CD4-positive, alpha-beta T cell treated with Interleukin-6 at 100 ng/mL for 8 hours (primary cell): ENCODE measurements at places on chromosomes 3 and 15.

GRCh38 chr3:76403556-76403955 is 618.2 kb upstream of the ZNF717 start:
- DNase-seq: no peak

DNA sequence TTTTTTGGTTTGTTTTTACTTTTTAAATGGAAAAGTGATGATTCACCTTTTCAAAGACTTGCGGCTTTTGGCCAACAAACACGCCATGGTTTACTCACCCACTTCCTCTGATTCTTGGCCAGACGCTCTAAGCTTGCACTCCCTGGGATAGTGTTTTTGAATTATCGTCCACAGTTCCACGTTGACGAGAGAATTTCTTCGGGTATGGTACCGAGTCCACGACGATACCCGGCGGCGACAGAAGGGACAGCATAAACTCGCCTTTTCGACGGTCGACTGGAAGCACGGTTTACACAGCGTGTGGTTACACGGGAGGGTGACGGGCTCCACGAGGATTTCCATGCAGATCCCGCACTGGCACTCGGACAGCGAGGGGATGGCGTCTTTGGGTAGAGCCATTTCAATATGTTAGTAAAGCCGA is 783 bp downstream of the RNF168 start:
- DNase-seq: peak; percentile 66

DNA sequence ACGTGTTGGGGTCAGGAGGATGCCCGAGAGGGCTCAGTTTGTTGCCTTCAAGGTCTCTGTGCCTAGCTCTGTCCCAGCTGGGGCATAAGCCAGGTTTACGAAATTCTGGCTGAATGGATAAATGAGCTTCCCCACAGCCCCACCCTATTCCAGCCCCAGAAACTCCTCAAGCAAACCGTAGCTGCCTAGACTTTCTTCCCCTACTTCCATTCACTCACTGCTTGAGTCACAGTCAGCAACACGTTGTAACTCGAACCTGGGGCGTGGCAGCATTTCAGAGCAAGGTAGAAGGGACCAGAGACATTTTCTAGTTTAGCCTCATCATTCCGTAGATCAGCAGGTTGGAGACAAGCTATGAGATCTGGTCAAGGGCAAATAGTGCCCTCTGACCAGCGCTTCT is 24.2 kb downstream of the NMNAT3 start:
- DNase-seq: no peak

- no peak for DNase-seq
These were observed 19.5 kb downstream of the CCDC14 start for GRCh38 chr3:123941542-123941941.
